Neuronal stem cell (in vitro differentiated cells): ENCODE measurements at places on chromosomes 7 and 10.

DNA sequence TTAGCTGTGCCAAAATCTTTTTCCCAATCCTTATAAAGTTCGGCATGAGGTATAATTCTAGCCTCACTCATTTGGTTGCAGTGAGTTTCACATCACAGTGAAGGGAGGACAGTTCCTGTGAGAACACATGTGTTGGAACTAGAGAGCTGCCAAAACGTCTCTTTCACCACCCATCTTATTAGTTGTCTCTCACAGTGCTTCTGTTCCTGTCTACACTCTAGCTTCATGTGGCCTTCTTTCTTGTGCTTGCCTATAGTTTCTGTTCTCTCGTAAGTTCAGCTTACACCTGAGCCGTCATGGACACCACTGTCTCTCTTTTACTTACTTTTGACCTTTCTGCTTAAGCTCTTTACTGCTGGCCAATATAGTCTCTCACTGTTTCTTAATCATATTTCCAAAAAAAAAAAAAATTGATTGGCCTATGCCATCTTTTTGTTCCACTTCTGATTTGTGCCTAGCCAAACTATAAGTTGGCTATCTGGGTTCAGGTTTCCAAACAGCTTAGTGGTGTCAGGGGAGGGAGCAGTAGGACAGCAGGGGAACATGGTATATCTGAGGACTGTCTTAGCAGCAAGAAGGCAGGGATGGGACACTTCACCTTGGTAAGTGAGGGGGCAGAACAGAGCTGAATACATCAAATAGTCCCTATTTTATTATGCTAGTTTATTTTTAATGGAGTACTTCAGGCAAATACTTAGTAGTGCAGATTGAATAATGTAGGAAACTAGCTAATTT lies 38.0 kb downstream of the ZNRF2 start:
- DNase-seq = no peak

GRCh38 chr10:117594722-117595121 lies 52.2 kb downstream of the EMX2 start:
- DNase-seq = no peak

DNA sequence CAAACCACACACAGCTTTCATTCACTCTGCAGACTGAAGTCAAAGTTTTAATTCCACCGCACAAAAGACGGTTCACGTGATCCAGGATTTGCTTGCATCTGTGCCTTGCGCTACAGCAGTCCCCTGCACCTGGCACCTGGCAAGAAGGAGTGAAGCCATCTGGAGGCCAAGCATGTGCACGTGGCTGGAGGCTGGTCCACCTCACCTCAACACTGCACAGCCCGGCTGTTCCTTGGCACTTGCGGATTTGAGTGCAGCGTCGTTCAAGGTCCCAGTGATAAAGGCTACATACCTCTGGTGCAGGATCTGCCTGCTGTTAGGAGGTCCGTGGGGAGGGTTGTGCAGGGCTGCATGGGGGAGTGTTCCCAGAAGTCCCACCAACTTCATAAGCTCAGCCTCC lies 248.5 kb upstream of the GRB10 start:
- DNase-seq = no peak

- no peak for DNase-seq
Observed at GRCh38 chr7:145511004-145511403, 605.6 kb upstream of the CNTNAP2 start.

- DNase-seq = no peak
Observed at GRCh38 chr10:102245932-102246251, 560 bp downstream of the GBF1 start.

DNA sequence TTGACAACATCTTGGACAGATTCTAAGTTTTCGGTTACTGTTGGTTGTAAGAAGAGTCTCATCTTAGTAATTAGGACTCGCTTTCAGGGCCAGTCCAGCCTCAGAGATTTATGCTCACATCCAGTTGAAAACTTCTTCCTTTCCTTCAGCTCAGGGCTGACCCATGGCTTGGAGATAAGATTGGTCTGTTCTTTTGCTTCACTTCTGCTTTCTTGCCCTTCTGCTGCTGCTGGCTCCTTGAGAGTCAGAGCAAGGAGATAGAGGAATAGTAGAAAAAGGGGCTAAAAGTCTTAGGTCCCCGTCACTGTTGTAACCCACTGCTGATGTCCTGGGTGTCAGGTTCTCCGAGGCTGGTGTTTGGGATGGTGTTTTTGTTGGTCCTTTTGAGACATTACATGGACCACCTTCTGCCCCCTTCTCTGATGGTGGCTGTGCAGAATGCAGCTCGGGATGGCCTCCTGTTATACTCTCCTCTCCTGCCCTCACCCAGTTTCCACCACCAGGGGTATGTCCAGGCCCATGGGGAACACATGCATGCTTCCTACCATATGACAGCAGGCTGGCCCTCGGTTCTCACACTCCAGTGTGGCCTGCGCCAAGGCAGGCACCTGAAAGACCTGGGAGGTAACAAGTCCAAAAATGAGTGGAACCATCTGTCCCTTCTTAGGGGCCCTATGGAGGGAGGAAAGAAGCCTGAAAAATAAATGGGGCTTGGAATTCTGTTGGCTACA lies 67.8 kb upstream of the PCBD1 start:
- no peak for DNase-seq

- DNase-seq = no peak
Observed at GRCh38 chr10:70774810-70775678, 10.1 kb downstream of the TBATA start.

DNA sequence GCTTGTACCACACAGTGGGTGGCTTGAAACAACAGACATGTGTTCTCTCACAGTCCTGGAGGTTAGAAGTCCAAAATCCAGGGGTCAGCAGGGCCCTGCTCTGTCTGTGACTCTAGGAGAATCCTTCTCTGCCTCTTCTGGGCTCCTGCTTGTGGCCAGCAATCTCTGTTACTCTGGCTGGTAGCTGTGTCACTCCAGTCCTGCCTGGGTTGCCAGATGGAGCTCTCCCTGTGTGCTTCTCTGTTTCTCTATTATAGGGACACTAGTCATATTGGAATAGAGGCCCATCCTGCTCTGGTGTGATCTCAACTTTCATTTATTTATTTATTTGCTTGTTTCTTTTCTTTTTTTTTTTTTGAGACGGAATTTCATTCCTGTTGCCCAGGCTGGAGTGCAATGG lies 276.6 kb upstream of the GALNT17 start:
- DNase-seq = no peak

DNA sequence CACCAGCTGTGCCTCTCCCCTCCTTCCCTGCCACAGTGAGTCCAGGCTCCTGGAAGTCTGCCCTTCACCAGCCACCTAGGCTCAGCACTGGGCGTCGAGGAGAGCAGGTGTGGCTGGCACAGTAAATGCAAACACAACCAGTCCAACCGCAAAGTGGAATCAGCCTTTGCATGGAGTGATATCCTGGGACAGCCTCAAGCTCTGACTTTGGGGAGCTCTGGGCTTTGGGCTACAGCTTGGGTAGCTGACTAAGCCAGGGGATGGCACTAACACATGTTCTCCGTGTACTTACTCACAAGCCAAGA lies 312.4 kb downstream of the KCNMA1 start:
- no peak for DNase-seq
